ENCODE measurements at places on chromosomes 3 and 15.

- no peak for DNase-seq
Observed at GRCh38 chr3:64399205-64399800, 174.0 kb upstream of the PRICKLE2 start.

DNA sequence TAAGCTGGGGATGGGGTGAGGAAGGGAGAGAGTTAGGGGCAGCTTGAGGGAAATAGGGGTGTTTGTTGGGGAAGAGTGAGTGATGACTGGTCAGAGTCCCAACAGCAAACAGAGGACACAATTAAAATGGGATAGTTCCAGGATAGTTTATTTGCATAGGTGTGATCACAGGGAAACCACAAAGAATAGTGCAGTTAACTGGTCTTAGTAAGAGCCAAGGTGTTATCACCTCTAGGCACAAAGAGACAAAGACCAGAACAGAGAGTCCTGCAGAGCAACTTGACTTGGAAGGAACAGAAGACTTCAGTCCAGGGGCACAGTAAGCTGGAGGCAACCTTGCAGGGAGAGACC, 42.1 kb upstream of the DLG1 start:
- no peak for DNase-seq

- no peak for DNase-seq
Observed at GRCh38 chr15:35722501-35722900, 176.5 kb upstream of the DPH6 start.

- DNase-seq: peak; percentile 21
Observed at GRCh38 chr3:107969994-107970819, 120.6 kb downstream of the CD47 start.

Measured in natural killer cell (primary cell).